ENCODE measurements at places on chromosomes 2 and 18.

DNA sequence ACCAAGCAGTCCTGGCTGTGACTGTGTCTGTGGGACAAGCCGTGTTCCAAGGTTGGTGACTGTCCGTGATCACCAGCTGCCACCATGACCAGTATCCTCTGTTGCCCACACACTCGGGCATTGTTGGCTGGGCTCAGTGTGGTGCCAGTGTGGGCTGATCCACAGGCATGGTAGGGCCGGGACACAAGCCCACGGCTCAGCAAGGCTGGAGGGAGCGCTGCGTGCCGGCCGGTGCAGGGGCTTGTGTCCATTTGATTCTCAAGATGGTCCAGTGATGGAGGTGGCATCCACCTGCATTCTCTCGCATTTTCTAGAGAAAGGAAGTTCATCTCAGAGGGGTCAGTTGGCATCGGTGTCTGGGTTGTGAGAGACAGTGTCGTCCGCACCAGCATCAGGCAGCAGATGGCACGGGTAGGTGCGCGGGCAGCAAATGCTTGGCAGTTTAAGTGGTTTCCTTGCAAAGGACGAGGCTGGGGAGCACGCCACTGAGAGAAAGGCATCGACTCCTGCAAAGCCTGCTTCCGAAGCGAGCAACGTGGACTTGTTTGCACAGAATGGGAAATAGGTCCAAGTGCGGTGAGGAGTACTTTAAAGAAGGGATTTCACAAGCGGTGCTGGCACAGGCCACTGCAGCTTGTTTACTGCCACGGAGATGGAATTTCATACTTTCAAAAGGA is 20.9 kb downstream of the TWIST2 start:
- DNase-seq, result no peak

- no peak for DNase-seq
Measured at GRCh38 chr2:222399038-222399783, 25.1 kb upstream of the SGPP2 start.

DNA sequence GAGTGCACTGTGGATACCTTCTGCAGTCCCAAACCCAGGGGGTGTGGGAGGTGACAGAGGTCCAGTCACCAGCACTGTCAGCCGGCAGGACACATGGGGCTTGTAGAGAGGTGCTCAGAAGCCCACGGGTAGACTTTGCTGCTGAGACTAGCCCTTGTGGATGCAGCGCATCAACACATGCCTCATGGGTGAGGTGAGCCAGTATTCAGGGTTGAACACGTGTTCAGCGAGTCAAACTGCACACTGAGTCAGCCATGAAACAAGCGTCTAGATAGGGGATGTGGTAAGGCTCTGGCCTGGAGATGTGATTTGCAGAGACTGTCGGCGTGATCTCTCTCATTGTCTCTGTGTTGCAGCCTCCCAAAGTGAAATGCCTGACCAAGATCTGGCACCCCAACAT is 35.8 kb upstream of the SCLY start:
- no peak for DNase-seq

GRCh38 chr2:67650291-67651133 is 253.4 kb downstream of the ETAA1 start:
- peak; percentile 74 for DNase-seq

- no peak for DNase-seq
Measured at GRCh38 chr2:48116497-48116896, 210.2 kb upstream of the FBXO11 start.
